ENCODE measurements at places on chromosomes 12 and 14.

GRCh38 chr12:130667421-130667960, 48.6 kb downstream of the RIMBP2 start:
- no peak for DNase-seq

DNA sequence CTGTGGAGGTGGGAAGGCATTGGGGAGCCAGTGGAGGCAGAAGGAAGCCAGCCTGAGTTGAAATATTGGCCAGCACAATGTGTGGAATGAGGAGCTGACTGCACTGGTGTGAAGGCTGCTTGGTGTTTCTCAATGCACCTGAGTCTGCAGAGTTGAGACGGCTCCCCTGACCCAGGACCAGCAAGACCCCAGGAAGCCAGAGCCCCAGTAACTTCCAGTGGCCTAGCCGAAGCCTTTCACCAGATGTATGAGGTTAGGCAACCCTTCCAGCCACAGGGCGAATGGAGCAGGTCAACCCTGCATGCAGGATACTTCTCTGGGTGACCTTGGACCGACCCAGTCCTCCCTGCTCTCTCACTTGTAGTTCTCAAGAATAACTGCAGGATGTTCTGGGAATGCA, 12.9 kb upstream of the KRT73 start:
- DNase-seq, result no peak

GRCh38 chr14:89649451-89650075, 232.5 kb upstream of the FOXN3 start:
- no peak for DNase-seq

GRCh38 chr14:67950386-67950785, 130.8 kb downstream of the RAD51B start:
- no peak for DNase-seq

DNA sequence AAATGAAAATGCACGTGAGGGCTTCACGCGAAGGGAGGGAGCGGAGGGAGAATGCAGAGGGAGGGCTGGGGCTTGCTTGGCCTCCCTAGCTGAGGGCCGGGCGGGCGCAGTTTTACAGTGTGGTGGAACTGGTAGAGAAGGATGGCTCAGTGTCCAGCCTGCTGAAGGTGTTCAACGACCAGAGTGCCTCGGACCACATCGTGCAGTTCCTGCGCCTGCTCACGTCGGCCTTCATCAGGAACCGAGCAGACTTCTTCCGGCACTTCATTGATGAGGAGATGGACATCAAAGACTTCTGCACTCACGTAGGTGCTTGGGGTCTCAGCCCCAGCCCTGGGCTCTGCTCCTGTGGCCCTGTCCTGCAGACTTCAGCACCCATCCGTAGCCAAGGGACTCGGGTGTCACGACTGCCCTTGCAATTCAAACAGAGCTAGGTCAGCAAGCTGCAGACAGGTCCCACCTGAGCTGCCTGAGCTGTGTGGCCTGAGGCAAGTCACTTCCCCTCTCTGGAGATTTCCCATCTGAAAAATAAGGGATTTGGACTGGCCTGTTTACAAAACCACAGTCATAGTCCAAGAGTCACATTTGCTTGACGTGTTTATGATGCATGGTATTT, 18.4 kb downstream of the OTUB2 start:
- DNase-seq, result no peak

DNA sequence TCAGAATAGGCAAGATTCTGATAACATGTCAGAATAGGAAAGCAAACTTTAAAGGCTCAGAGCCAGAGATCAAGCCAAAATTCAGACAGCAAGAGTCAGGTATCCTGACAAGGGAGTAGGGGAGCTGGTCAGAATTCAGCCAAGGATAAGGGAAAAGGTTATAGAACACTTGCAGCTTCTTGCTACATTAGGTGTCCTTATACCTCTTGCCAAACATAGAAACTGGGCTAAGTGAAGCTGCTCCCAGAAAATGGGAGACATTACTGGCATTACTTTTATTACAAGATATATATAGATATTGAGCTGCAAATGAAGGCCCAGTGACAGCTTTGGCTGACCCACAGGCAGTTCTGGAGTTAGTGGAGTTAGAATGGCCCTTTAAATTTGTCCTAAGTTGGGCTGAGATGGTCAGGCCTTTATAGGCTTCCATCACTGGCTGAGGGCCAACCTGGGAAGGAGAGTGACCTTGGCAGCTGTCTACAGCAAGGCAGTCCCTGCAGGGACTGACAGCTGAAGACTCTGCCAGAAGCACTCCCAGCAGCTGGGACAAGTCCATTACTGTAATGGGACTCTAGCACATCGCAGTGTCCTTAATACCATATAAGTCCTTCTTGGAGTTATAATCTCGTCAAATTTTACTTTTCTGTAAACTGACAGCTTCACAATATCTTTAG, 83.0 kb downstream of the LRRC9 start:
- DNase-seq, result no peak
